SJSA1 (cell line): ENCODE measurements at places on chromosomes 7 and 10. TPM values are rescaled to one million over a fixed set of nuclear protein-coding genes. Genes with fewer than 3 reads are reported as not detected.

The WDR86 gene
- 0.39 and 0.72 TPM in 2 replicates for total RNA-seq

DNA sequence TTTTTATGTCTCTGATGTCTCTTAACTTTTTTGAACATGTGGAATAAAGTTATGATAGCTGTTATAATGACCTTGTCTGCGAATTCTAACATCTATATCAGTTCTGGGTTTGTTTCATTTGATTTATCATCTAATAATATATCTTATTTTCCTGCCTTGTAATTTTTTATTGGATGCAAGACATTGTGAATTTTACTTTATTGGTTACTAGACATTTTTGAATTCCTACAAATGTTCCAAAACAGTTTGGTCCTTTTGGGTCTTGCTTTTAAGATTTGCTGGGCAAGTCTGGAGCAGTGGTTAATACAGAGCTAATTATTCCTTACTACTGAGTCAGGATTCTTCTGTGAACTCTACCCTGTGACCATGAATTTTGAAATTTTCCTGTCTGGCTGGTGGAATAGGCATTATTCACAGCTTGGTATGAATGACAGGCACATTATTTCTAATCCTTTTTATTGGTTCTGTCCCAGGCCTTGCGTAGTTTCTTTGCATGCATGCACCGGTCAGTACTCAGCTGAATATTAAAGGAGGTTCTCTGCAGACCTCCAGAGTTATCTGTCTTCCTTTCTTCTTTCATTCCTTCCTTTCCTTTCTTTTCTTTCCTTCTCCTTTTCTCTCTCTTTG is 9.0 kb downstream of the CUTC start:
- H3K27ac ChIP-seq = no peak overlapping the region
- no peaks in the 10 kb centered on the region for H3K27me3 ChIP-seq
- peaks cover 26% of the 10 kb centered on the region for H3K4me1 ChIP-seq
- no peak for DNase-seq
- peaks cover 83% of the 10 kb centered on the region for H3K36me3 ChIP-seq
- H3K4me3 ChIP-seq = no peak overlapping the region

The LIPN gene
- not detected in 2 replicates for total RNA-seq

GRCh38 chr7:27795977-27796376 is 56.0 kb downstream of the TAX1BP1 start:
- H3K27ac ChIP-seq = no peak overlapping the region
- H3K4me1 ChIP-seq = peaks cover 16% of the 10 kb centered on the region
- H3K4me3 ChIP-seq = no peak overlapping the region
- no peak for DNase-seq
- no peaks in the 10 kb centered on the region for H3K27me3 ChIP-seq
- H3K36me3 ChIP-seq = peaks cover 52% of the 10 kb centered on the region

The NEURL1 gene
- not detected in 2 replicates for total RNA-seq

The PLEKHS1 gene
- total RNA-seq = 0.03 TPM in 1 of 2 replicates, not detected in the other

GRCh38 chr10:75397496-75398199 is 3.9 kb downstream of the ZNF503 start:
- no peak for DNase-seq
- H3K27ac ChIP-seq = no peak overlapping the region
- H3K36me3 ChIP-seq = peaks cover 20% of the 10 kb centered on the region
- no peaks in the 10 kb centered on the region for H3K27me3 ChIP-seq
- H3K4me1 ChIP-seq = peaks cover 16% of the 10 kb centered on the region

The FRMPD2 gene
- total RNA-seq = 0.03 TPM in 1 of 2 replicates, not detected in the other

The LRRC18 gene
- total RNA-seq = not detected in 2 replicates

The GATA3 gene
- total RNA-seq = not detected in 2 replicates

DNA sequence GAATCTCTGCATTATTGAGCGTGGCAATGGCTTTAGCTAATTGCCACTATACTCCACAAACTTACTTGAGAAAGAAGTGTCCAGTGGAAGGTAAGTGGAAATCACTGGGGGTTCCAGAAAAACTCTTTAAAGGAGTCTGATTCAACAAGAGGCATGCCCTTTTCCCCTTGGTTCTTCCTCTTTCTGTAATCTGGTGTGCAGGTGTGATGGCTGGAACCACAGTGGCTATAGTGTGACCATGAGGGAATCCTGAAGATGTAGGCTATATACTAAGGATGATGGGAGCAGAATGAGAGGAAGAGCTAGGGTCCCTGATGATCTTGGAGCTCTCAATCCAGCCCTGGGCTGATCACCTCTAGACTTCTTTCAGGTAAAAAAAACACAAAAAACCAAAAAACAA is 2.0 kb upstream of the CLEC2L start:
- no peak overlapping the region for H3K4me3 ChIP-seq
- peaks cover 3% of the 10 kb centered on the region; the same call in 1 of the 2 replicates for H3K4me1 ChIP-seq
- H3K36me3 ChIP-seq = no peaks in the 10 kb centered on the region
- DNase-seq = no peak
- H3K27ac ChIP-seq = no peak overlapping the region

GRCh38 chr7:67407392-67408071 is 410.9 kb downstream of the TYW1 start:
- DNase-seq = no peak
- no peaks in the 10 kb centered on the region for H3K36me3 ChIP-seq

- no peak for DNase-seq
- no peaks in the 10 kb centered on the region for H3K4me1 ChIP-seq
- H3K36me3 ChIP-seq = no peaks in the 10 kb centered on the region
- H3K27ac ChIP-seq = no peak overlapping the region
- H3K27me3 ChIP-seq = no peaks in the 10 kb centered on the region; the same call in 1 of the 2 replicates
- no peak overlapping the region for H3K4me3 ChIP-seq
These were observed 356.1 kb downstream of the ELMO1 start for GRCh38 chr7:37092548-37092947.

GRCh38 chr10:31590023-31590800 is 271.2 kb downstream of the ZEB1 start:
- no peaks in the 10 kb centered on the region for H3K36me3 ChIP-seq
- H3K4me1 ChIP-seq = no peaks in the 10 kb centered on the region
- H3K27me3 ChIP-seq = no peaks in the 10 kb centered on the region
- DNase-seq = no peak
- no peak overlapping the region for H3K4me3 ChIP-seq

- peak overlapping the region; percentile 63 for H3K27ac ChIP-seq
- H3K27me3 ChIP-seq = no peaks in the 10 kb centered on the region
These were observed 300.5 kb downstream of the KLF6 start for GRCh38 chr10:3484306-3485056.

GRCh38 chr7:37128327-37129034 is 320.2 kb downstream of the ELMO1 start:
- no peak overlapping the region for H3K27ac ChIP-seq
- no peak for DNase-seq
- no peaks in the 10 kb centered on the region for H3K4me1 ChIP-seq
- no peak overlapping the region for H3K4me3 ChIP-seq

DNA sequence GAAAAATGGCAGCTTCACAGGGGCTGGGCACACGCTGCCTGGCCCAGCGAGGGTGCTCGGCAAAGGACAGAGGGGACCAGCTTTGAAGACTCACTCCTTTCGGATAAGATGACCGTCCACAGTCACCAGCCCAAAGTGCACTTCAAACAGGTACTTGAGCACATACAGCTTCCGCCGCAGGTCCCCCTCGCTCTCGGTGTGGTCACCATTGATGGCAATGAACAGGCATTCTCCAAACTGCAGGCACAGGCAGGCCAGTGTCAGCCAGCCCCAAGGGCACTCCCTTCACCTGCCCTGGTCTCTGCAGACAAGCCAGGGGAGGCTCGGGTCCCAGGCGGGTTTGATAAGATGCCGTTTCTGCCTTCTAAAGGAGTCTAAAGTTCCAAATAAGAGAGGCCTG is 11.6 kb downstream of the HPS1 start:
- no peaks in the 10 kb centered on the region for H3K27me3 ChIP-seq
- no peak overlapping the region for H3K27ac ChIP-seq
- peaks cover 62% of the 10 kb centered on the region for H3K36me3 ChIP-seq

The INMT gene
- total RNA-seq = 0.08 and 0.19 TPM in 2 replicates

DNA sequence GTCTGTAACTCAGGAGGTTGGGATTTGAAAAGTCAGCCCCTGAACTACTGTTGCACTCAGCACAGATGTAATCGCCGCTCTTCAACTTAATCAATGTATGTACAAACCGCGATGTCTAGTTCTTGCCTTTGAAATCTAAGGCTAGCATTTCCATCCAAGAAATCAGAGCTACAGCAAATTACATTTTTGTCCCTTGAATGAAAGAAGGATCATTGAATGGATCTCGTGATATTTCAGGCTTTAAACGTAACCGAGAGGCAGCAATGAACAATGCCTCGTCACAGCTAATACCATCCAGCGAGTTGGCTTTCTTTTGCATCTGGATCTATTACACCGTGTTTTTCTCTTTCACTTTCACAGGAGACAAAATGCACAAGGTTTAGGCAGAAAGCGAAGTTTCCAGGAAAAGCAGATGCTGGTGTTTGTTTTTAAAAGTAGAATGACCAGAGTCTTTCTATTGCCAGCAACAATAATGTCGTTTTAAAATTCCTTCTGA is 5.5 kb downstream of the SKIDA1 start:
- H3K36me3 ChIP-seq = no peaks in the 10 kb centered on the region
- no peaks in the 10 kb centered on the region for H3K27me3 ChIP-seq
- peak overlapping the region; percentile 37 for H3K4me3 ChIP-seq
- H3K4me1 ChIP-seq = peaks cover 38% of the 10 kb centered on the region

The VSTM4 gene
- 1.8 and 3.7 TPM in 2 replicates for total RNA-seq

The BICC1 gene
- 27.8 and 46.9 TPM in 2 replicates for total RNA-seq

The ANKRD1 gene
- 25.3 and 29.8 TPM in 2 replicates for total RNA-seq

GRCh38 chr7:7432979-7433378 is 102.7 kb downstream of the COL28A1 start:
- H3K36me3 ChIP-seq = no peaks in the 10 kb centered on the region
- peaks cover 12% of the 10 kb centered on the region for H3K4me1 ChIP-seq
- H3K4me3 ChIP-seq = no peak overlapping the region
- no peaks in the 10 kb centered on the region for H3K27me3 ChIP-seq

- no peaks in the 10 kb centered on the region for H3K27me3 ChIP-seq
- H3K4me1 ChIP-seq = peaks cover 14% of the 10 kb centered on the region
- H3K27ac ChIP-seq = no peak overlapping the region
- no peak overlapping the region for H3K4me3 ChIP-seq
- no peaks in the 10 kb centered on the region for H3K36me3 ChIP-seq
These were observed 57.9 kb downstream of the MTPN start for GRCh38 chr7:135919071-135919841.

- no peak for DNase-seq
- peaks cover 90% of the 10 kb centered on the region for H3K36me3 ChIP-seq
- H3K27me3 ChIP-seq = no peaks in the 10 kb centered on the region
- no peak overlapping the region for H3K27ac ChIP-seq
- H3K4me3 ChIP-seq = no peak overlapping the region
- H3K4me1 ChIP-seq = peaks cover 15% of the 10 kb centered on the region
These were observed 27.3 kb downstream of the NCOA4 start for GRCh38 chr10:46002916-46003693.

The GPRIN2 gene
- 0.42 and 1.3 TPM in 2 replicates for total RNA-seq

- no peak overlapping the region for H3K4me3 ChIP-seq
- no peaks in the 10 kb centered on the region for H3K27me3 ChIP-seq
- peak overlapping the region; percentile 53 for H3K27ac ChIP-seq
- DNase-seq = no peak
- H3K4me1 ChIP-seq = peaks cover 67% of the 10 kb centered on the region
These were observed 17.1 kb downstream of the CAV1 start for GRCh38 chr7:116541951-116542350.

The GIMAP7 gene
- total RNA-seq = not detected in 2 replicates

The IL15RA gene
- total RNA-seq = 1.1 and 1.8 TPM in 2 replicates

- H3K27ac ChIP-seq = no peak overlapping the region
- H3K4me3 ChIP-seq = no peak overlapping the region
- 0 out of 2 replicates have a peak, but pooled peaks cover 6% of the 10 kb centered on the region for H3K27me3 ChIP-seq
- H3K4me1 ChIP-seq = no peaks in the 10 kb centered on the region
- H3K36me3 ChIP-seq = no peaks in the 10 kb centered on the region
These were observed 188.7 kb downstream of the PPP1R9A start for GRCh38 chr7:95095966-95096540.

DNA sequence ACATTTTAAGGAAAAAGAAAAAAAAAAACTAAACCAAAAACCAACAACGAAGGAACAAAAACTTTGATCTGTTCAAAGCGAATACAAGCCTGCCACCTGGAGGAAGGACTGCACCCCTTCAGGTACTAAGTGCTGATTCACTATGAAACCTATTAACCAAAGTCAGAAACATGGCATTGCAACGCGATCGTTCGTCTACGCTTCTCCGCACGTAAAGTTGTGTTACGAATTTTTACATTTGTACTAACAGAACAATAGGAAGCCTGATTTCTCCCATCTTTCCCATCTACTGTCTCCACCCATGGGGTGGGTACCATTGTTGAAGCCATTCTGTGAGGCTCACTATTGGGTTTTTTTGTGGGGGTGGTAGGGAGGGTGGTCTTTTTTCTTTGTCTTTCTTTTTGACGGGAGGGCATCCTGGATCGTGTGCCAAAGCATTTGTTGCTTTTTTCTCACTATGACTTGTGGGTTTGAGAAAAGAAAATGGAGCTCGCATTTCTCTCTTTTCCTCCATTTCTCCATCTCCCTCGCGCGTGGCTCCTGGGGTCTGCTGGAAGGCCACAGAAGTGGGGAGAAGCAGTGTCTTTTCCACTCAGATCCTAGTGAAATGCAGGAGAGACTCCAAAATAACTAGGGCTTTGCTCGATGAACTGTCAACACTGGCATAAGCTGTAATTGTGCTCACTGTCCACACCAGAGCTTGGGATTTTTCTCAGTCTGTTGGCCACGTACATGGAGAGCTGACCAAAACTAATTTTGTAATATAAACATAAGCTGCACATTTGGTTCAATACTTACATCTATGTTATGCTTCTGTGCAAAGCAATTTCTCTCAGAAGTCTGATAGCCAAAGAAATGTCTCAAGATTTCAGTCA is 100.9 kb upstream of the YAE1 start:
- peak; percentile 67 for DNase-seq
- no peaks in the 10 kb centered on the region for H3K36me3 ChIP-seq
- H3K4me3 ChIP-seq = no peak overlapping the region
- no peaks in the 10 kb centered on the region for H3K4me1 ChIP-seq

The STEAP2 gene
- 2.4 and 3.3 TPM in 2 replicates for total RNA-seq

- DNase-seq = no peak
- no peak overlapping the region for H3K27ac ChIP-seq
- H3K36me3 ChIP-seq = no peaks in the 10 kb centered on the region
- H3K27me3 ChIP-seq = no peaks in the 10 kb centered on the region
These were observed 139.5 kb downstream of the ST7 start for GRCh38 chr7:117092785-117093184.

The HOXA5 gene
- total RNA-seq = 0.79 and 0.81 TPM in 2 replicates

DNA sequence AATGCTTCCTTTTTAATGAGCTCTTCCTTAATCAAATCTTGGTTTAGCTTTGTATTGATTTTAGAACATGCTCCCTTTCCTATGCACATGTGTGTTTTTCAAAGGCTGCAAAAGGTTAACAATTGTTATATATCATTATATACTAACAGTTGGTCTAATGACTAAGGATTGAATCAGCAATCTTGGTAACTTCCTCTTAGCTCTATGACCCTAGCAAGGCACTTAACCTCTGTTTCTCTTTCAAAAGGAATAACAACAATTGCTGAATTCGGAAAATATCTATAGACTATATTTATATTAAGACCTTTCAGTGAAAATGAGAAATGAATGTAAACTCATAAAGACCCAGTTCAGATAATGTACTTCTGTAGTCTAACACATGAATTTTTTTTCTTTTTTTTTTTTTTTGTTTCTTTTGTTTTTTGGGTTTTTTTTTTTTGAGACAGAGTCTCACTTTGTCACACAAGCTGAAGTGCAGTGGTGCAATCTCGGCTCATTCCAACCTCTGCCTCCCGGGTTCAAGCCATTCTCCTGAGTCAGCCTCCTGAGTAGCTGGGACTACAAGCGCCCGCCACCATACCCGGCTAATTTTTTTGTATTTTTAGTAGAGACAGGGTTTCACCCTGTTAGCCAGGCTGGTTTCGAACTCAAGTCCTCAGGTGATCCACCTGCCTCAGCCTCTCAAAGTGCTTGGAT is 48.8 kb downstream of the HOXA1 start:
- H3K4me3 ChIP-seq = no peak overlapping the region
- DNase-seq = peak; percentile 18
- H3K27me3 ChIP-seq = no peaks in the 10 kb centered on the region
